ENCODE measurements at places on chromosomes 6 and 20.

- no peak for DNase-seq
These were observed 337.4 kb downstream of the CBLN4 start for GRCh38 chr20:55667955-55668354.

GRCh38 chr20:62696434-62696957 is 12.1 kb upstream of the NTSR1 start:
- no peak for DNase-seq

DNA sequence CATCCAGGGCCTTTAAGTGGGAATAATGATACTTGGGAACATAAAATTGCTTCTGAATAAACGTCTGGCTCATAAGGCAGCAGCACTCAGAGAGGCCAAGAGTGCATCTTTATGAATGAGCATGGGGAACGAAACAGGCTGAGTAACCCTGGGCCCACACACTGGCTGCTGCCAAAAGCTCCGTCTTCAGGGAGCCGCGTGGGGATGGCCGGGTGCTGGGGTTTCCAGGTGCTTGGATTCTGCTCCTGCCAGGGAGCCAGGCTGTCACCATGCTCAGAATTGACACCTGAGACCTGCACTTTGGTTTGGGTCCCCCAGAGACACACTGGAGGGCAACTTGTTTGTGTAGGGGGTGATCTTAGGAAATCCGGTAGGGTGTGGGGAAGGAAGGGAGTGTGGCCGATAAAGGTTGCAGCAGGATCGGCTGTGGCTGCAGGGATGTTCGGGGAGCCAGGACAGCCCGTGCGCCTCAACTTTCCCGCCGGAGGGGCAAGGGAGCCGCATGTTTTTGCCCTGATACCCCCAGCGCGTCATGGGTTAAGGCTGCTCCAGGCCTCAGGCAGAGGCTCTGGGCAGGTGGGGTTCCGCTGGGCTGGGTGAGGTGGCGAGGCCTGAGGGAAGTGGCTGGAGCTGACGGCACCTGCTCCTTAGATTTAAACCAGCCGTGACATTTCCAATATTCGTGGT is 101.8 kb downstream of the YTHDF1 start:
- DNase-seq, result no peak

DNA sequence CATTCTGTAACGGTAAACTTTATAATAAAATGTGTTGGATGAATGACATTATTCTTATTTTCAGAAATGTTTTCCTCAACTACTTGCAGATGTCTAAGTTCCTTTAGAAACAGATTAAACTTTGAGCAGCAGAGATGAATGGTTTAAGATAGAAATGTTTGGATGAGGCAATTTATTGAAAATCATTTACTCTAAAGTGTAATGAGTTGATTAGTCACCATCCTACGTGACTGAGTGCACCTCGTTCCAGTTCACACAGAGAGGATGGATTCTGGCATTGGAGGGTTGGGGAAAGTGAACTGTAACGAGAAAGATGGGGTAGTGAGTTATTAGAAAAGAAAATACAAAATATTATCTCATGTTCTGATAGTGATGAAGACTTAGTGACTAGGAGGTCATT is 28.7 kb downstream of the SMPDL3A start:
- no peak for DNase-seq

DNA sequence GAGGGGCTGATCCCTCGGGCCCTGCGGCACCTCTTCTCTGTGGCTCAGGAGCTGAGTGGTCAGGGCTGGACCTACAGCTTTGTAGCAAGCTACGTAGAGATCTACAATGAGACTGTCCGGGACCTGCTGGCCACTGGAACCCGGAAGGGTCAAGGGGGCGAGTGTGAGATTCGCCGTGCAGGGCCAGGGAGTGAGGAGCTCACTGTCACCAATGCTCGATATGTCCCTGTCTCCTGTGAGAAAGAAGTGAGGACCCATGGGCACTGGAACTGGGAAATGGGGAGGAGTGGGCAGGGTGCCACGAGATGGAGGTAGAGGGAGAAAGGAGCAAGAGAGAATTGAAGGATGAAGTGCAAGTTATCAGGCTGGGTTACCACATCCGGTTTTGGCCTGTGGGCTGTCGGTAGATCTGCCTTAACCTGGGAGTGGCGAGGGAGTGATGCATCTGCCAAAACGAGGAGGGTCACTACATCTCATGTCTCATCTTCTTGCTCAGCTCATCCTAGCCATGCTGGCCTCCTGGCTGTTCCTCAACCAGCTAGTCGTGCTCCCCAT is 5.4 kb upstream of the PHF1 start:
- no peak for DNase-seq

DNA sequence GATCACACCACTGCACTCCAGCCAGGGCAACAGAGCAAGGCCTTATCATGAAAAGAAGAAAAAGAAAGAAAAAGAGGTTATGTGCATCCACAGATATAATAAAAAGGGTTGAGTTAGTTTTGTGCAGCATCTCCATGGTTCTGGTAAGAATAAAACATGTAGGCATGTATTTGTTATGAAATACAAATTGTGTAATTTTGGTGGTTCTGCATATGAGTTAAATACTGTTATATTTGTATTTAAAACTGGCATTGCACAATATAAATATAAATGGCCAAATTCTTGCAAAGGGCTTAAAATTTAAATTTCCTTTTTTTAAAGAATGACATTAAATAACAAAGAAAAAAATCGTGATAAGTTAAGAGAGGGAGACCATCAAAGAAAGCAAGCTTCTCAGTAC is 159.1 kb upstream of the PREP start:
- DNase-seq, result no peak

- no peak for DNase-seq
These were observed 26.0 kb downstream of the MDN1 start for GRCh38 chr6:89793586-89793985.

- DNase-seq, result no peak
These were observed 295.5 kb downstream of the PLCB1 start for GRCh38 chr20:8427419-8428040.

GRCh38 chr6:158373214-158373613 is 60.9 kb downstream of the TULP4 start:
- no peak for DNase-seq

DNA sequence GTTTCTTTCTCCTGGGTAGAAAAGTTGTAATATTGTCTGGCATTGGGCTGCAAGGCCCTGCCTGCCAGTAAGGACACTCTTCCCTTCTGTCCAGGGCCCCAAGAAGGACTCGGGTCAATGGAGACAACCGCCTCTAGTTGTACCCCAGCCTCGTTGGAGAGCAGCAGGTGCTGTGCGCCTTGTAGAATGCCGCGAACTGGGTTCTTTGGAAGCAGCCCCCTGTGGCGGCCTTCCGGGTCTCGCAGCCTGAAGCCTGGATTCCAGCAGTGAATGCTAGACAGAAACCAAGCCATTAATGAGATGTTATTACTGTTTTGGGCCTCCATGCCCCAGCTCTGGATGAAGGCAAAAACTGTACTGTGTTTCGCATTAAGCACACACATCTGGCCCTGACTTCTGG is 37.0 kb downstream of the PLCG1 start:
- no peak for DNase-seq

DNA sequence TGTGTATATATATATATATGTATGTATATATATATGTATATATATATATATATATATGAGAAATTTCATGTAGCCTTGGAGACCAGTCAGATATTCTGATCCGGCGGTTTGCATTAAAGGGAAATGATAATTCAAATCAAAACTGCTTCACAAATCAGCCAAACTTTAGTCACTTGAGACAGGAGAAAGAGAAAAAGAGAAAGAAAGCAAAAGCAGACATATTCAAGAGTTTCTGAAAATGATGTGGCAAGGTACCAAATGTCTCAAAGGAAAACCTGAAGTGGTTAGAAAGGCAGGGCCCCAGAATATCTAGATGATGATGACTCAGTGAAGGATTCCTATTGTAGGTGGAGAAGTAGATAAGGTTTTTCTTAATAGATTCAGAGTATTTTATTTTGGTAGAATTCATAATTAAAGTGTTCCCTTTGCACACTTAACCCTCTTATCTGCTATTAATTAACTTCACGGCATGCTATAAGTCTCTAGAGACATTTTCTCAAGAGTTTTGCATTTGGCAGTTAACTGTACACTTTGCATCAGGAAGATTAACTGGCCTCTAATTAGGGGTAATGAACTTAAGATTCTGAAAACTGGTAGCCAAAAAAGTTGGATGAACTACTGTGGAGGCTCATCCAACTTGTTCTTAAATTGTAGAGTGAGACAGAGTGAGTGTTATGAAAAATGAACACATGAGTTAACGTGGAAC is 50.1 kb upstream of the ASF1A start:
- DNase-seq, result no peak

DNA sequence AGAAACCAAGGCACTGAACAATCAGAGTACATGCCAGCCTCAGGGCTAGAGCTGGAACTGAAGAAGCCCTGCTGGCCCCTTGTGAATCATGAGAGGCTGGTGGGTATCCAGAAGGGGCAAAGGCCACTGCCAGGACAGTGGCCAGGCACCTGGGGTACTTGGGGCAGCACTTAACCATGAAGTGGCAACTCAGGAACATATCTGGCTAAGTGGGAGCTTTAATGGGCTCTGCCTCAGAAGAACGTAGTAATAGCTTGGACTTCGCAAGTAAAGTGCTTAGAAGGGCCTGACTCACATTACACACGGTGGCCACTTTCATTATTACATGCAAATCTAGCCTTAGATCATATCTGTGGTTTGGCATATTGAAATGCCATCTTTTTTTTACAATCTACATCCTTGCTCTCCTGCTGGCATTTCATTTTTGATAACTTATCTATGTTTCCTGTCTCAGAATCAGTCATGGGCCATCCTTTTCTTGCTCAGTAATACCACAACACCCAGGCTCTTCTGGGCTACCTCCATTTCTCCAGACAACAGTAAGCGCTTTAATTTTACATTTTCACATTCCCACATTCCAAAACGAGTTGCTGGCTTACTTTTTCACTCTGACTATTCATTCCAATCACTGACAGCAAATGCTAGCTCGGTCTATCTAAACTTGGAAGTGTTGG is 21.6 kb downstream of the NAPB start:
- DNase-seq, result no peak
